Body of pancreas (tissue), 4 donors: ENCODE measurements at places on chromosomes 2 and 18.
A peak's percentile ranks its signal among the peaks of the same experiment; 100 is the strongest.

DNA sequence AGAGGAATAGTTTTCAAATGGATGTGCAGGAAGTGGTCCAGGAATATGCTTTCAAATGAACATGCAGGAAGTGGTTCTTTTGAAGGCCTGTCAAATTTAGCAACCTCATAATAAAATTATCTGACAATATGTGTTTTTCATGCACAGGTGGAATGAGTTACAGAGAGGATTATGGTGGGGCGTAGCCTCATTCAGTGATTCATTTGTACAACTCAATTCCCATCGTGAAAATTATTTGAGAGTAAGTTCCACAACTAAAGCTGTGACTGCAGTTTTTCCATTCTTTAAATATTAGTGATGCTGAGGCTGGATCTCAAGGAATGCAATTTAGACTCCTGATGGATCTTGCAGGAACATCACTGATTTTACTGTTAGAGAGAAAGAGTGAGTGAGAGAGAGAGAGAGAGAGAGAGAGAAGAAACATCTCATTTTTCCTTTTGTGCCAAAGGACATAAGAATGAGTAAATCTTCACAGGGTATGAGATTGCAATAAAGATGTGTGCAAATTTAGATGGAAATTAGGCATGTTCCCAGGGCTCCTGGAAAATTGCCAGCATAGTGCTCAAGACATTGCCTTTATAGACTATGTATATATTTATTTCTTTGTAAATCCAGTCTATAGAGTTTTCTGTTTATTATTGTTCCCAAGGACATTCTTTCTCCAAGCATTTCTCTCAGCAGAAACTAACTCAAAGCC, 394.9 kb upstream of the ZEB2 start:
- no peaks in the 10 kb centered on the region for H3K4me1 ChIP-seq
- no peak for DNase-seq
- H3K27me3 ChIP-seq, result no peaks in the 10 kb centered on the region
- H3K4me3 ChIP-seq, result no peak overlapping the region

DNA sequence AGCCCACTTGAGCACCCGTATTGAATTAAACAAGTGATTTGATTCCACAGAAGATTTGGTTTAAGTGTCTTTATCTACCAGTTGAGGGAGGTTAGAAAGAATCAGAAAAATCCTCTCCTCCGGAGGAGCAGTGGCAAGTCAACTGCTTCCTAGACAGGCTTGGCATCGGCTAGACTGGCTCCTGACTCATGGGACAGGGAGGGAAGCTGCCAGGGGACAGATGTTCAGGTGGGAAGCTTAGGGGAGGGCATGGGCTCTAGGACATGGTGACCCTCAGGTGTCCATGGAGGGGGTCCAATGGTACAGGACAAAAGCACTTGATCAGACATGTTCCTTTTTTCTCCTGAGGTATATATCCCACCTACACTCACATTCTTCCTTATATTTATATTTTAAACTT, 119.3 kb upstream of the IL1R2 start:
- H3K27me3 ChIP-seq, result no peaks in the 10 kb centered on the region
- DNase-seq, result no peak
- H3K36me3 ChIP-seq, result no peaks in the 10 kb centered on the region
- H3K27ac ChIP-seq, result no peak overlapping the region
- no peak overlapping the region for H3K4me3 ChIP-seq

DNA sequence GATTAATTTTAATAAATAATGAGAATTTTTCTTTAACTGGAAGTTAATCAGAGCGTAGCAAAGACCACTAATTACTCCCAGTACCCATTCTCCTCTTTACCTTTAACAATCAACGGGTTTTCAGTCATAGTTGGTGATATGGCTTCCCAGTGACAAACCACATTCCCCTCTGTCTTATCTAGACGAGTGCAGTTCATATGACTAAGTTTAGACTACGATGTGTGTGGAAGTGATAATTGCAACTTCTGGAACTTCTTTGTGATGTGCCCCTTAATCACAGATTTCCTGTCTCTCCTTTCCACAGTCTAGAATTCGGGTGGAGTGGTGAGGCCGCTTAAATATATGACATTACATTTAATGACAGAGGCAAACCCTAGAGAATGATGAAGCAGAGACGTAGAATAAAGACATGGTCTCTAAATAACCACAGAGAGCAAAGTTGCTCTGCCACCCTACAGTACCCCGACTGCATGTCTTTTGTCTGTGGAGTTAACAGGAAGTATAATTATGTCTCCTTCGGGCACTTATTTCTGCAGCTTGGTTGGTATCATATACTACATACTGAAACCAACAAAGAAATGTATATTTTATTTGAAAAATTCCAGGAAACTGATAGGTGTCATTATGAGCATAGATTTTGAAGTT, 693.3 kb upstream of the CDH7 start:
- H3K27me3 ChIP-seq, result no peaks in the 10 kb centered on the region
- H3K36me3 ChIP-seq, result no peaks in the 10 kb centered on the region
- H3K4me3 ChIP-seq, result no peak overlapping the region
- H3K4me1 ChIP-seq, result no peaks in the 10 kb centered on the region
- H3K27ac ChIP-seq, result no peak overlapping the region

GRCh38 chr2:138430181-138430580, 71.4 kb upstream of the SPOPL start:
- H3K36me3 ChIP-seq, result no peaks in the 10 kb centered on the region
- no peak for DNase-seq
- no peak overlapping the region for H3K4me3 ChIP-seq
- no peaks in the 10 kb centered on the region for H3K27me3 ChIP-seq
- H3K27ac ChIP-seq, result no peak overlapping the region

- no peaks in the 10 kb centered on the region for H3K4me1 ChIP-seq
- no peak overlapping the region for H3K27ac ChIP-seq
Observed at GRCh38 chr2:208320686-208321085, 54.6 kb downstream of the PIKFYVE start.

- DNase-seq, result no peak
- H3K4me3 ChIP-seq, result no peak overlapping the region
Observed at GRCh38 chr2:1621041-1621440, 123.3 kb downstream of the PXDN start.

- no peaks in the 10 kb centered on the region for H3K36me3 ChIP-seq
- no peak overlapping the region for H3K27ac ChIP-seq
- no peaks in the 10 kb centered on the region for H3K27me3 ChIP-seq
- no peak for DNase-seq
Observed at GRCh38 chr18:54924948-54925347, 34.3 kb downstream of the CCDC68 start.

DNA sequence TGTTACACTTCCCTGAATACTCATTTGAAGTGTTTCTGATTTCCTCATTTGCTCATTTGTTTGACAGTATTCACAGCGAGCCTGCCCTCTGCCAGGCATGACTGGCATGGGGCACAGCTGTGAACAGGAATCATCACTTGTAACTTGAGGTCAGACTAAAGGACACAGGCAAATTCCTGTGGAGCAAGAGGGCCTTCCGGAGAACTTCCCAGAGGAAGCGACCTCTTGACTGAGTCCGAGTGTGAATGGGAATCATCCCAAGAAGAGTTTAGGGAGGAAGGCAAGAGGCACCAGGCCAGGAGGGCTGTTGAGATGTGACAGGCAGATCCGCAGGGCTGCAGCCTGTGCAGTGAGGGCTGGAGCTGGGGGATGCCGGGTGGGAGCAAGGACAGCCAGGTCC, 45.4 kb downstream of the LIMS1 start:
- H3K4me3 ChIP-seq, result no peak overlapping the region
- H3K27me3 ChIP-seq, result no peaks in the 10 kb centered on the region
- DNase-seq, result peak; percentile 18
- H3K36me3 ChIP-seq, result no peaks in the 10 kb centered on the region
- H3K4me1 ChIP-seq, result peaks cover 26% of the 10 kb centered on the region

DNA sequence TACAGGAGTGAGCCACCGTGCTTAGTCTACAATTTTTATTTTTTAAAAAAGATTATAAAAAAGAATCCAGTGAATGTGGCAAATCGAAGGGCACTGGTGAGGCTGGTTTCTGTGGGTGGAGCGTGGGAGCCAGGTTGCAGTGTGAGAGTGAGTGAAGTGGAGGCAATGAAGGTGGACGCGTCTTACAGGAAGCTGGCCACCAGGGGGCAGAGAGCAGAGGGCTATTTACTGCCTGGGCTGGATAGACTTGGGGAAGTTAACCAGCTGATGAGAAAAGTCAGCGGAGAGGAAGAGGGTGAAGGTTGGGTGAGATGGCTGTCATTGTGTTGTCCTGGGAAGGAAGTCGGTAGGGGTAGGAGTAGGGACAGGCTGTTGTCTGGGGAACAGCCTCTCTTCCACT, 6.8 kb downstream of the SCTR start:
- no peaks in the 10 kb centered on the region for H3K36me3 ChIP-seq
- peak; percentile 81 for DNase-seq
- H3K4me1 ChIP-seq, result peaks cover 41% of the 10 kb centered on the region
- peak overlapping the region; percentile 20 for H3K27ac ChIP-seq
- H3K27me3 ChIP-seq, result no peaks in the 10 kb centered on the region
